ENCODE measurements at places on chromosomes 6 and 20.
A peak's percentile ranks its signal among the peaks of the same experiment; 100 is the strongest.

DNA sequence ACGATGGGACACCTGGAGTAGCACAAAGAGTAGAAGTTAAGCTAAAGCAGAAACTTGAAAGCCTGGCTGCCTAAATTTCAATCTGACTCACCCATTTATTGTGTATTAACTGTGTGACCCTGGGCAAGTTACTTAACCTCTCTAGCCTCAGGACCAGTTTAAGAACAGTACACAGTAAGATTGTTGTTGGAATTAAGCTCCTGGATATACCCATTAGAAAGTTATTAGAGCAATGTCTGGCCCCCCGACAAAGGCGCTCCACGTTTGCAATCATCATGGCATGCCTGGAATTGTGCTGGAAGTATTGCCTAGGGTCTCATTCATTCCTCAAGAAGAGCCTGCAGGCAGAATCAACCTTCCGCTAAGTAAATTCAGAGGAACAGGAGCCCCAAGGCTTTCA is 1.4 kb downstream of the SDC4 start:
- no peaks in the 10 kb centered on the region for H3K27me3 ChIP-seq
- H3K4me1 ChIP-seq: peaks cover 57% of the 10 kb centered on the region
- peak overlapping the region; percentile 98 for H3K27ac ChIP-seq
- peaks cover 18% of the 10 kb centered on the region for H3K36me3 ChIP-seq

DNA sequence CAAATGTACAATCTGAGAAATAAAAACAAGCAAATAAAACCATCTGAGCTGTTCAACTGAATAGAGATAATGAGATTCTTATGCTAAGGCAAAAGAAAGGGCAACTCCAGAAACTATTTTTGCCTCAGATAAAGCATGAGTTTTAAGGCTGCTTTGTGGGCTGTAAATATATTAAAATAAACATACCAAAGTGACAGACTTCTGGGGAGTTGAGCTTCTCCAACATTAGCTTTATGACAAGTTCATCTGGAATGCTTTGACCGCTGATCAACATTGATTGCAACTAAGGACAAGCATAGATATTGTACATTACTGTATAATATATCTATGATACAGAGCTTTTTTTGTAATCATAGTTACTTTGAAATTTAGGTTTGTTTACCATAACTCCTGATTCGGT is 19.3 kb downstream of the AK9 start:
- no peak overlapping the region for H3K4me3 ChIP-seq
- no peaks in the 10 kb centered on the region for H3K27me3 ChIP-seq
- no peaks in the 10 kb centered on the region for H3K4me1 ChIP-seq
- H3K27ac ChIP-seq: no peak overlapping the region
- no peaks in the 10 kb centered on the region for H3K36me3 ChIP-seq
- DNase-seq: no peak

GRCh38 chr20:3109350-3110302 is 25.1 kb upstream of the AVP start:
- H3K27ac ChIP-seq: no peak overlapping the region
- H3K36me3 ChIP-seq: peaks cover 4% of the 10 kb centered on the region
- no peak for DNase-seq
- H3K4me1 ChIP-seq: no peaks in the 10 kb centered on the region
- no peaks in the 10 kb centered on the region for H3K27me3 ChIP-seq

- H3K4me1 ChIP-seq: no peaks in the 10 kb centered on the region
- no peak for DNase-seq
- no peaks in the 10 kb centered on the region for H3K36me3 ChIP-seq
- H3K4me3 ChIP-seq: no peak overlapping the region
- H3K27ac ChIP-seq: no peak overlapping the region
- no peaks in the 10 kb centered on the region for H3K27me3 ChIP-seq
Measured at GRCh38 chr6:4413073-4413472, 277.7 kb upstream of the ECI2 start.

DNA sequence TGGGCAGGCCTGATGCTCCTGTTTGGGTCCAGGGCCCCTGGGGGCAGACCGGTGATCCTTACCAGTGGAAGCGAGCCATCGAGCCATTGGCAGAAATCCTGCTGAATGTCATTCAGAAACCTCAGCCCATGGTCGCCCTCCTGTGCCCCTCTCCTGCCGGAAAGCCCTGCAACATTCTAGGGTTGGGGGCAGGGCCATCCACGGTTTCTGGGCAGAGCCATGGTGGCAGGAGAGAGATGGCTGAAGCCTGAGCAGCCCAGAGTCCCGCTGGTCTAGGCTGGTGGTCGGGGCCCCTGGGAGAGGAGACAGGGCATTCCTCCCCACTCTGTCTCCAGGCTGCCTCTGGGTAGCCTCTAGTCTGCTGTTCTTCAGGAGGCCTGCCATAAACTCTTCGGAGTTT is 19.6 kb upstream of the CHMP4B start:
- no peak overlapping the region for H3K27ac ChIP-seq
- no peaks in the 10 kb centered on the region for H3K36me3 ChIP-seq
- peaks cover 36% of the 10 kb centered on the region for H3K4me1 ChIP-seq
- no peak for DNase-seq
- no peak overlapping the region for H3K4me3 ChIP-seq

DNA sequence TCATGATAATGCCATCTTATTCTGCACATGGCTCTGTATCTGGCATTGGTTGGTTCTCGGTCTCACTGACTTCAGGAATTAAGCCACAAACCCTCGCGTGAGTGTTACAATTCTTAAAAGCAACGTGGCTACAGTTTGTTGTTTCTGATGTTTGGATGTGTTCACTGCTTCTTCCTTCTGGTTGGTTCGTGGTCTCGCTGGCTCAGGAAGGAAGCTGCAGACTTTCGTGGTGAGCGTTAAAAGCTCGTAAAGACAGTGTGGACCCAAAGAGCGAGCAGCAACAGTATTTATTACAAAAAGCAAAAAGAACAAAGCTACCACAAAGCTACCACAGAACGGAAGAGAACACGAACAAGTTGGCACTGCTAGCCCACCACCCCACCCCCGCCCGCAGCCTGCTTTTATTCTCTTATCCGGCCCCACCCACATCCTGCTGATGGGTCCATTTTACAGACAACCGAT is 51.1 kb downstream of the MYLIP start:
- DNase-seq: no peak
- no peak overlapping the region for H3K27ac ChIP-seq
- no peaks in the 10 kb centered on the region for H3K36me3 ChIP-seq
- H3K27me3 ChIP-seq: peaks cover 3% of the 10 kb centered on the region
- H3K4me3 ChIP-seq: no peak overlapping the region

GRCh38 chr6:157036245-157036711 is 259.1 kb downstream of the ARID1B start:
- peak overlapping the region; percentile 59 for H3K4me3 ChIP-seq
- no peak for DNase-seq
- peaks cover 40% of the 10 kb centered on the region for H3K4me1 ChIP-seq
- no peaks in the 10 kb centered on the region for H3K27me3 ChIP-seq
- peak overlapping the region; percentile 85 for H3K27ac ChIP-seq

- H3K27me3 ChIP-seq: no peaks in the 10 kb centered on the region
- no peak for DNase-seq
- H3K4me3 ChIP-seq: no peak overlapping the region
- H3K4me1 ChIP-seq: no peaks in the 10 kb centered on the region
- H3K36me3 ChIP-seq: no peaks in the 10 kb centered on the region
Measured at GRCh38 chr6:18447552-18447951, 60.4 kb downstream of the RNF144B start.

DNA sequence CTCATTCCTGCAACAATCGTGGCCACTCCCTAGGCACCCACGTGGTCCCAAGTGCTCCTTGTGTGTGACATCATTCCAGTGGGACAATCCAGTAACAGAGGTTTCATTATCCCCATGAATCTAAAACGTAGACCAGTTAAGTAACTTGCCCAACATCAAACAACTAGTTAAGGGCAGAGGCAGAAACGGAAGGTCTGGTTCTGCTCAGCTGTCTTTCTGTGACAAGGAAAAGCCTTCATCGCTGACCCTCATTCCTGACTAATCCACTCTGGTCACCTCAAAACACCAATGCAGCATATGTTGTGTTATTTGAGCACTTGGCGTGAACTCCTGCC is 261.4 kb upstream of the JARID2 start:
- no peak overlapping the region for H3K27ac ChIP-seq
- no peak for DNase-seq
- peaks cover 3% of the 10 kb centered on the region for H3K4me1 ChIP-seq
- no peak overlapping the region for H3K4me3 ChIP-seq
- H3K27me3 ChIP-seq: no peaks in the 10 kb centered on the region
- no peaks in the 10 kb centered on the region for H3K36me3 ChIP-seq

DNA sequence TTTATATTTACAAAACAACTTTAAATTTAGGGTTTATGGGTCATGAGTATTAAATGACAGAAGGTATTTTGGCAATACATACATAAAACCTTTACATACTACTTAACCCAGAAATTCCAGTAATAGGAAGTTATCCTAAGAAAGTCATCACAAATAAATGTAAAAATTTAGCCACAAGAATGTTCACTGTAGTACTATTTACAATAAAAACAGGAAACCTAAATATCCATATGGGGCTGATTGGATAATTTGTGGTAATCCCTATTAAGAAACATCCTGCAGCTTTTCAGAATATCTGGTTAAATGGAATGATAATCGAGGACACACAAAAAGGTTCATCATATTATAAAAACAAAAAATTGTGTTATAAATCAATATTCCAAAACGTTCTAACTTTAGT is 44.4 kb downstream of the TRAM2 start:
- no peaks in the 10 kb centered on the region for H3K27me3 ChIP-seq
- peaks cover 17% of the 10 kb centered on the region for H3K4me1 ChIP-seq
- H3K4me3 ChIP-seq: no peak overlapping the region
- H3K36me3 ChIP-seq: no peaks in the 10 kb centered on the region

GRCh38 chr6:130680116-130680515 is 147.1 kb upstream of the SMLR1 start:
- peak overlapping the region; percentile 82 for H3K27ac ChIP-seq
- peak overlapping the region; percentile 18 for H3K4me3 ChIP-seq
- H3K27me3 ChIP-seq: no peaks in the 10 kb centered on the region
- peak; percentile 75 for DNase-seq
- no peaks in the 10 kb centered on the region for H3K36me3 ChIP-seq

- no peaks in the 10 kb centered on the region for H3K36me3 ChIP-seq
- peak overlapping the region; percentile 0 for H3K4me3 ChIP-seq
- peak; percentile 58 for DNase-seq
Measured at GRCh38 chr6:78810146-78810545, 57.2 kb upstream of the IRAK1BP1 start.

GRCh38 chr6:101806241-101806640 is 412.7 kb downstream of the GRIK2 start:
- no peak overlapping the region for H3K4me3 ChIP-seq

DNA sequence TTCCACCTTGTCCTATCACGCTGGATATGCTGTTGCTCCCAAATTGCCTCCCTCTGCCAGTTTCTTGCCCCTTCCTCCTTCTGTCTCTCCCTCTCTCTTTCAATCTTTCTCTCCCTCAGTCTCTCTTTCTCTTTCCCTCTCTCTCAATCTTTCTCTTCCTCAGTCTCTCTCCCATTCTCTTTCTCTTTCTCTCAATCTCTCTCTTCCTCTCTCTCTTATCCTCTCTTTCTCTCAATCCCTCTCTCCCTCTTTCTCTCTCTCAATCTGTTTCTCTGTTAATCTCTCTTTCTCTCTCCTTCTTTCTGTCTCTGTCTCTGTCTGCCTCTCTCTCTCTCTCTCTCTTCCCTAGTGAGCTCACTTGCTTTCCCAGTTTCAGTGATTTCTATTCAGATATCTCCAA is 245.8 kb downstream of the ESR1 start:
- no peak for DNase-seq
- no peak overlapping the region for H3K27ac ChIP-seq
- no peaks in the 10 kb centered on the region for H3K27me3 ChIP-seq
- no peak overlapping the region for H3K4me3 ChIP-seq
- no peaks in the 10 kb centered on the region for H3K4me1 ChIP-seq

GRCh38 chr20:10771435-10772140 is 97.8 kb upstream of the JAG1 start:
- H3K36me3 ChIP-seq: no peaks in the 10 kb centered on the region
- no peak overlapping the region for H3K27ac ChIP-seq
- no peak overlapping the region for H3K4me3 ChIP-seq
- H3K27me3 ChIP-seq: no peaks in the 10 kb centered on the region

DNA sequence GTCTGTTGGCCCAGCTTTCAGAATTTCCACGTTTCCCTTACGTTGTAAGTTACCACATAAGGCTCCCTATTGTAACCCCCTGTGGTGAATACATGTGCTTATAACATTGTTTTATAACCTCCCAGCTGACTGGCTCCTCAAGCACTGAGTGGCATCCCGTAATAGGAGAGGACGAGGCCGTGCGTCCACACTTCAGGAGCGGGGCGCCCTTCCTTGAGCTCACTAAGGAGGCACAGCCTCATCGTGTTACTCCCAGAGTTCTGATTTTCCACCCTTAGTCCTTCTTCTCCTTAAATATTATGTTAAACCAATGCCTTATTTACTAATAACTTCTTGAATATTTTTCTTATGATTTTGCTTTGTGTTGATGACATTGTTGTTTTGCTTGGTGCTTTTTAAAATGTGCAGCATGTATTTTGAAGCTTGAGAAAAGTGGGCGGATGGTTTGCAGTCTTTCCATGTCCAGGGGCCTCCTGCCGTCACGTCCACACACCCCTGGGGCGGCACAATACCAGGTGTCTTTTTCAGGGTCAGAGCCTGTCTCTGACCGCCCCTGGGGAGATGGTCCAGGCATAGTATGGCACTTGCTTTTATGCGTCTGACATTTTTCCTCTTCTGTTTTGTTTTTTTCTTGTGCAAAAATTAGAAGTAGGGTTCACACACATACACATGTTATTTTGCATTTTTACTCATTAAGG is 181.8 kb downstream of the DLL1 start:
- no peak for DNase-seq
- H3K27ac ChIP-seq: no peak overlapping the region
- no peaks in the 10 kb centered on the region for H3K27me3 ChIP-seq
- no peaks in the 10 kb centered on the region for H3K36me3 ChIP-seq
- no peaks in the 10 kb centered on the region for H3K4me1 ChIP-seq

- no peaks in the 10 kb centered on the region for H3K27me3 ChIP-seq
- no peak overlapping the region for H3K4me3 ChIP-seq
- no peak overlapping the region for H3K27ac ChIP-seq
- H3K4me1 ChIP-seq: peaks cover 6% of the 10 kb centered on the region
Measured at GRCh38 chr6:28001751-28002150, 44.7 kb downstream of the OR2B6 start.

DNA sequence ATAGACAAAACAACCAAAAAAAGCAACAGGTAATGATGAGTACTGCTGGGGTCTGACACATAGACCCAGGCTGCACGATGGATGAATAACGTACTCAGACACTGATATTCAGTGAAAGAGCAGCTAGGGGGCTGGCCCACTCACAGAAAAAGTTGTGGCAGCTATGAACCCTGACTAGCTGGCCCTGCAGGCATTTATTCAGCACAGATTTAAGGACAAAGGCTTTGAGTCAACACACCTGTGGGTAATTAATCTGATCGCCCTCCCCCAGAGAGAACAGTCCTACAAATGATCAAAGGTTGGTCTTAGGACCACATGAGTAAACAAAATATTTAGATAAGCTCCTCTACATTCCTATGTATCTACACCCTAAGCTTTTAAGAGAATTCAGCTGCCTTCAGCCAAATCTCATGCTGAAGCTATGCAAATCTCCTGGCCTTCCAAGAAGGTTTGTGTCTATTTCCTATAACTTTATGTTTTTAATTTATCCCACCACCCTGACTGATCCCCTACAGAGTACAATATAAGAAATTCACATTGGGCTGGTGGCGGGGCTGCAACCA is 81.7 kb upstream of the NXT1 start:
- no peaks in the 10 kb centered on the region for H3K27me3 ChIP-seq
- no peaks in the 10 kb centered on the region for H3K4me1 ChIP-seq
- no peaks in the 10 kb centered on the region for H3K36me3 ChIP-seq
- no peak overlapping the region for H3K4me3 ChIP-seq
- DNase-seq: no peak
